SIG-M5 (cell line): ENCODE measurements at places on chromosomes 3 and 15.

DNA sequence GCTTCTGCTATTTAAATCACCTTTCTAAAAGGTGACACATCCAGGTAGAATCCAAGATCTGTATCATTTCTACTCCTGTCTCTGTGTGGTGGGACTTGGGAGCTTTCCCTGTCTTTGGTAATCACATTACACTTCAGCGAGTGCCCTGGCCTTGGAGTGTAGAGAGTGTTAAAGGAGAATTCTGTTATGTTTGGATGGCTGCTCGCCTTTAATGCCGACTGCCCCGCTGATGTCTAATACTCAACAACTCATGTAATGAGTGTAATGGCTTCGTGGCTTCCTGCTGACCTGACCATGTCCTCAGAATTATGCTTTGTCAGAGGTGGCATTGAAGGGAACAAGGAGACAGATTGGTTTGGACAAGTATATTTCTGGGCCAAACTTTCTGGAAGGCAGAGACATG is 66.3 kb upstream of the LRTM1 start:
- DNase-seq: no peak

DNA sequence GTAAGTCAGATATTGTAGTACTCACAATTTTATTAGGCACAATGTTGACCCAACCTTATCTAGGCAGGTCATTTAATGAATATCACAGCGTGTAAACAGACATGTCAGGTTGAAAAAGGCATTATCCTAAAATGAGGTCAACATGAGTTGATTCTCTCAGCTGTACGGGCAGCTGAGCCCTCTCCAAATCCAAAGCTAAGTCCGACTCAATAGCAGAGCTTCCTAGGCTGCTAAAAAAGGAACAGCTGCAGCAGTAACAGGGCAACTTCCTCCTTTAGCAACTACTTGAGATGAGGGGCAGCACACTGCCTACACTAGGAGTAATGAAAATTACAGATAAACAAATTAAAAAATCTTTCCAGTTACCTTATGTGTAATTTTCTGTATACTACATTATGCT is 189.2 kb downstream of the CADM2 start:
- no peak for DNase-seq

- no peak for DNase-seq
Observed at GRCh38 chr3:134419214-134419959, 45.1 kb upstream of the AMOTL2 start.

DNA sequence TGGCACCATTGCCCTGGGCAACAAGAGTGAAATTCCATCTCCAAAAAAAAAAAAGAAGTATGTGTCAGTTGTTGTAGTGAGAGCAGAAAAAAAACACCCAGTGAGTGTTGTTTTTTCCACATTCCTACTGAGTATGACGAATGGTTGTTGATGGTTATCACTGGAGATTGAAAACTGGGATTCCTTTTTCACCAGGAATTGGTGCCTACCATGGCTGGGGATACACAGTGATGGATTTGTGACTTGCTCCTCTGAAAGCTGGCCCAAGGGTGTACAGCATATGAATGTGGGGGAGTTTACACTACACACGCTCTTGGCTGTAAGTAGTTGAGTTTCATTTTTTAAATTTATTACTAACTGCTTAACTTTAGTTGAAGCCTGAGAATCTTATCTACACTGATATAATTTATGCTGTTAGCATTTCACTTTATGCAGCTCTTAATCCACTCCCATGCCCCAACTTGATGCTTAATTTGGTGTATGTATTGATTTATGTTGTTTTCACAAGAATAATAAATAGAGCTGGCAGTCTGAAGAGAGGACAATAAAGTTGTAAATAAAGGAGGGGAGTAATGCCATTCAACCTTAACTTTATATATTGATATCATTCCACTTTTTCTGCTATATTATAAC is 56.0 kb upstream of the MME start:
- DNase-seq: no peak

- DNase-seq: no peak
Observed at GRCh38 chr3:134350266-134350665, 24.0 kb downstream of the AMOTL2 start.

- DNase-seq: no peak
Observed at GRCh38 chr3:134211797-134212196, 38.9 kb downstream of the RYK start.

- DNase-seq: no peak
Observed at GRCh38 chr3:193229851-193230420, 11.1 kb upstream of the PLAAT1 start.

DNA sequence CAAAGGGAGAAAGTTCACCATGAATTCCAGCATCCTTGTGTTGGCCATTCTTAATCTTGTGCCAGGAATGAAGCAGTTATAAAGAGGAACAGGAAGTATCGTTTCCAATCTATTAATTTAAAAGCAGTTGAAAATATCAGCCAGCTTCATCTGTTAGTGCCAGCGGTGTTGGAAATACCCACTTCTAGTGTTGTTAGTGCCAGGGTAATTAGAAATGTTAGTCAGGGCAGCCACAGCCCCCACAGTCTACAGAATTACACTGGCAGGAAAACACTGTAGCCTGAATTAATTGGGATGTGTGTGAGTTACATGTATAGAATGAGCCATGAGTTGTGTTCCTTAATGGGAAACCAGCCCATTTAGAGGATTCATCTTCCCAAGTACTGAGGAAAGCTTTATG is 127.8 kb downstream of the GHSR start:
- no peak for DNase-seq

- no peak for DNase-seq
Observed at GRCh38 chr3:64816355-64816754, 128.6 kb upstream of the ADAMTS9 start.

GRCh38 chr15:76274226-76274625 is 37.0 kb downstream of the ETFA start:
- no peak for DNase-seq

GRCh38 chr3:136166507-136166906 is 29.6 kb downstream of the MSL2 start:
- DNase-seq: no peak

DNA sequence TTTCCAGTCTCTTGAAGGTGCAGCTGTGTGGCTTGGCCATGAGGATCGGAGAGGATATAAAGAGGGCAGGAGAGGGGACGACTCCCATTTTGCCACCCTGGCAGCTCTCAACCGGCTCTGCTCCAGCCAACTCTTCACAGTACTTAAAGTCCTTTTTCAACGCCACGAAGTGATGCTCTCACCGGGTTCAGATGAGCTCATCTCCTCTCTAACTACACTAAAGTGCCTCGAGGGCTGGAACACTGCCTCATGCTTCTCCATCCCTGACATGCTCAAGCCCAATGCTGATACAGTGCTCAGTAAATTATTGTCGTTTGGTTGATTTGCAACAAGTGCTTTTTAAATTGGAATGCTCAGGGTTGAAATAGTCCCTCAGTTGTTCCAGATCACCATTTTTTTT is 97.8 kb downstream of the GTPBP8 start:
- DNase-seq: no peak

DNA sequence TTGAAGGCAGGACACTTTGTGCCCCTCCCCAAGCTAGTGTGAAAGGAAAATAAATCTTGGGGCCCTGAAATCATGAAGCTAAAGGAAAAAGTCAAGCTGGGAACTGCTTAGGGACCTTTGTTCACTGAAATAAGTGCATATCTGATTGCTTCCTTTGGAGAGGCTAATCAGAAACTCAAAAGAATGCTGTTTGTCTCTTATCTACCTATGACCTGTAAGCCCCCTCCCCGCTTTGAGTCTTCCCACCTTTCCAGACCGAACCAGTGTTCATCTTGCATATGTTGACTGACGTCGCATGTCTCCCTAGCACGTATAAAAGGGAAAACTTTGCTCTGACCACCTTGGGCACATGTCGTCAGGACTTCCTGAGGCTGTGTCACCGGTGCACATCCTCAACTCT is 53.1 kb downstream of the SLC30A4 start:
- no peak for DNase-seq

- no peak for DNase-seq
Observed at GRCh38 chr3:87446849-87447387, 170.5 kb upstream of the POU1F1 start.

DNA sequence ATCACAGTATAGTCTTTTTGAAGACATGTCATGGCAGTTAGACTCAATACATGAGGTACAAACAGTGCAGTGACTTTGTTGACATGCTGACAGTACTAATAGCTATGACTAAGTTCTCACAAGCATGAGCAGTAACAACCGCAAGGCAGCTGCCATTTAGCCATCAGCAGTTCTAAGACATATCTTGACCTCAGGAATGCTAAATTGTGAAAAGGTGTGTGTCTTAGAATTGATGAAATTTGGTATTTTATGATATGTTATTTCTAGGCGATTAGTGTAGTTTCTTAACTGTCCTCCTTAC is 60.7 kb upstream of the FURIN start:
- DNase-seq: no peak

DNA sequence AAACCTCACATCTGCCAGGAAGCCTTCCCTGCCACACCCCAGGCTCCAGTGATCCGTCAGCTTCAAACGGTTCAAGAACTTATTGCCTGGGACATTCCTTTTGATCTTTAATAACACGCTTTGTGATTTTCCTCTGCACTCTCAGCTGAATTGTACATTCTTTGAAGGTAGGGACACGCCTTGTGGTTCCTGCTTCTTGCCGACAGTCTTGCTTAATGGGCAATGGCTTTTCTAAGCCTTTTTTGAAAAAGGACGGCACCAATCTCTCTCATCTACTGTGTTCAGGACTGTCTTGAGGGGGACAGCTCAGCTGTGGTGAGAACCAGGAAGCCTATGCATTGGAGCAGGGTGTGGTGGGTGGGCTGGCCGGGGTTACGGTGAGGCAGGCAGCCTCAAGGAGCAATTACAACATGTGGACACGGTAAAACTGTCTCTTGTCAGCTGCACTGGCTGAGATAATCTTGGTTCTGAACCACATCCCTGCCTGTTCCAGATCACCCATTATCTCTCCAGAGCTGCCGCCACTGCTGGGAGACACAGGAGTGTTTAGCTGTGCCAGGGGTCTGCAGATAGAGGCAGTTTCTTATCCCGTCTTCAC is 46.0 kb upstream of the GLCE start:
- no peak for DNase-seq

DNA sequence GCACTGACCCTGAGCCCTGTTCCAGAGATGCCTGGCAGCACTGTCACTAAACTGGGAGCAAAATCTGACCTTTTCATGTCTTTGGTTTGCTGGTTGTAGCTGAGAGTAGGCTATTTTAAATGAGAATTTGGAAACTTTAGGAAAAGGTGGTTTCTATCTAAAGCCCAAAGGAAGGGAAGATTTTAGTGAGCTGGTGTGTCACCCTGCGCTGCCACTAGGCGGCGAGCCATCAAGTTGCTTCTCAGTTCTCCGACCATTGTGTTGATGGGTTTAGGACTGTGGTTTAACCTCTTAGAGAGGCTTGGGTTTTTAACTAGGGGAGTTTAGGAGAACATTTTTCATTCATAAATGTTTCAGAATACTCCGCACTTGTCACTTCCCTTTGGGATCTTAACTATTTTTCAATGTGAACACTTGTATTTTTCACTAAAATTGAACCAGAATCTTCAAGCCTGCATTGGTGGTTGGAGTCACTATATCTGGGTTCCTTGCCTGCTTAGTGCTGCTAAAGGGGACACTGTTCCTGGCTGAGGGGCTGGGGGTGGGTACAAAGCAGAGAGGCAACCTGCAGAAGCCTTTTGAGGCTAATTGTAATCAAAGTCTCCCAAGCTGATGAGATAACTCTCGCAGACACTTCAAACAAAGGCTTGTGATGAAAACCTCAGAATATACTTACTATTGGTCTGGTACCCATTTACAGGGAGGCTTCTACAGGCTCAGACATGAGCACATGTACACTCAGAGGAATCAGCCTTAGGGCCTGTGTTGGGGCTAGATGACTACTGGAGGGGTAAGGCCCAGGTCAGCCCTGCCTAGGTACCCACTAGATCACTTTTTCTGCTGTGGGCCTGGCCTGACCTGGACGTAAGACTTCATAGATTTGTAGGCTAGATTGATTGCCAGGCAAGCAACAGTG is 16.8 kb downstream of the EXOSC7 start:
- no peak for DNase-seq

- DNase-seq: no peak
Observed at GRCh38 chr3:23157331-23157730, 45.8 kb upstream of the UBE2E2 start.

DNA sequence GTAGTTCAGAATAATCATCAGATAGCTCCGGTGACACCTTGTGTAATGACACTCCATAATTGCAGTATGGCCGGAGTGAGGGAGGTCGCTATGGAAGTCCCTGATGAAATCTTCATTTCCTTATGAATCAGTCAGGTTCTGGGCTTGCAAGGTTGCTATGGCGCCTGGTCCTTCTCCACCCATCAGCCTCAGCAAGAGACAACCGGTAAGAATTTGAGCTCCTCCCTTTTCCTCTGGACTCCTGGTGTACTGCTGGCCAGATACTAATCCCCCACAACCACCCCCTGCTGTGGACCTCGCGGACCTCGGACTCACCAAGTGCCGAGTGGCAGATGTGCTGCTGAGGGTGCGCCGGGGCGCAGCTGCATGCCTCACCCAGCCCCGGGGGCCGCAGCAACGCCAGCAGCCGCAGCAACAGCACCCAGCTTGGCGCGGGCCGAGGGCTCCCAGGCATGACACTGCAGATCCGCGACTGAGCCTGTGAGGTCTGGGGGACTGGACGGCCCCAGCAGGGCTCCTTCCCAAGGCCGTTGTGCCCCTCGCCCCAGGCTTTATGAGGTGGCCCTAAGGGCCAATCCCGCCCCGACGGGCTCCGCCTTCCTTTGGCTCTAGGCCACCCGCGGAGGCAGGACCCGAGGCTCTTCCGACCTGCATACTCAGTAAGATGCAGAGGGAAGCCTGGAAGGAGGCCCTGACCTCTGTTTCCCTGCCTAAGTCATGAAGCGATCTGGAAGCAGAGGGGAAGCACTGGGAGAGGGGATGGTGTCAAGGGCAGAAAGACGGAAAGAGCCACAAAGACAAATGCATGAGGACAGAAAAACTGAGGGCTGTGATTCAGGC is at the start of gene TIMP4:
TSS of gene TIMP4 (minus strand) at position 526 of the 840 bp plus-strand sequence. CDS start at position 454, 72 bp downstream.
- DNase-seq: no peak

DNA sequence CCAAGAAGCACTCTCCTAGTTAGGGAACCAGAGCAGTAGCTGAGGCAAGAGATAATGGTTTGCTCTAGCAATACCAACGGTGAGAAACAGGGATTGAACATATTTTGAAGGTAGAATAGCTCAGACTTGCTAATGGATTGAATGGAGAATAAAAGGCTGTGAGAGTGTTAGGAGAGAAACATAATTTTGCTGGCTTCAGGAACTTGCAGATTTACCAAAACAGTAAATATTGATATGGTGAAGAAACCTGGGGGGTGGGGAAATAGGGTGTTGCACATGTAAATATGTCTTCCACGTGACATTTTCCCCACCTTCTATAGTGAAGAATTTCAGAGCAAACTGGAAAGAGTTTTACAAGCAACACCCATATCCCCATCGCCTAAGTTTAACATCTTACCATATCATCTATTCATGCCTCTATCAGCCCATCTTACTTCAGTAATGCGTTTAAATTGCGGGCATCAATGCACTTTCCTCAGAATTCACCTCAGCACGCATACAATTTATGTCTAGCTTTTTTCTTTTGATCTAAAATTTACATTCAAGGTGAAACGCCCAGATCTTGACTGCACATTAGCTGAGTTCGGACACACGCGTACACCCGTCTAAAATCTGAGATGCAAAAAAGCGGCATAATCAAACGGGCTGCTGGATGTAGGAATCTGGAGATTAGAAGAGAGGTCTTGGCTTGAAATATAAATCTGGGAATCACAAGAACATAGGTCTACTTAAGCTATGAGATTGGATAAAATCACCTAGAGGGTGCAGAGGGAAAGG is 891 bp upstream of the NR1D2 start:
- no peak for DNase-seq

GRCh38 chr3:61824553-61825135 is 263.3 kb downstream of the PTPRG start:
- no peak for DNase-seq

- no peak for DNase-seq
Observed at GRCh38 chr3:58038675-58039292, 30.6 kb downstream of the FLNB start.
